Activated CD4-positive, alpha-beta T cell treated with anti-CD3 and anti-CD28 coated beads, Interleukin-2, amount 50 U/mL, for 24 hours (primary cell): ENCODE measurements at places on chromosomes 1 and 21.

GRCh38 chr1:60764489-60764888, 317.9 kb upstream of the NFIA start:
- DNase-seq = no peak

DNA sequence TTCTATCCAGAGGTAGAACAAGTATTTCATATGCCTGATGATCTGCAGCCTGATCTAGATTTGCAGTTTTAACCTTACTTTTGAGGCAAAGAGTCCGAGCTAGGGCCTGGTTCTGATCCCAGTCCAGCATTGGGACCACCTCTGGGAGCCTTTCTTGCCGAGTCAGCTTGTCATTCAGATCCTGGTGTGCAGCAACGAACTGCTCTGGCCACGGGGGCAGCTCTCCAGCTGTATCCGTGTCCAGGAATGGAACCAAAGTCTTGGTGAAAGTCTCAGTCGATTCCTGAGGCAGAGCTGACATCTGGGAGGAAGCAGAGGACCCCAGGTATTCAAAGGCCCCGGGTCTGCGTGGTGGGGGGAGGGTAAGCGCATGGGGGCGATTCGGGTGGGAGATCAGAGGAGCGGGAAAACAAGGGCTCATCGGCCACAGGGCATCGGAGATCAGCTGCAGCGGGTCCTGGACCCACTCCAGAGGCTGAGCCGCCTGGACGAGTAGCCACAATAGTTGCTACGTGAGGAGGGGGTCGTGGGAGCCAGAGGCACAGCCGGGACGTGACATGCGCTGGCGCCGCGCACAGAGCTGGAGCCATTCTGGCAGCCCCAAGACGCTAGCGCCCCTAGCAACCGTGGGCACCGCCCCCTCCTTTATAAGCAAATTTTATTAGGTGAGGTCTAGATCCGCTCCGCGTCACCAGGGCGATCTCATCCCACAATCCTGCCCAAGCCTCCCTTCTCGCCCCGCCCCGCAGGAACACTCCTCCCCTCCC, 32.4 kb upstream of the BSDC1 start:
- DNase-seq = no peak

DNA sequence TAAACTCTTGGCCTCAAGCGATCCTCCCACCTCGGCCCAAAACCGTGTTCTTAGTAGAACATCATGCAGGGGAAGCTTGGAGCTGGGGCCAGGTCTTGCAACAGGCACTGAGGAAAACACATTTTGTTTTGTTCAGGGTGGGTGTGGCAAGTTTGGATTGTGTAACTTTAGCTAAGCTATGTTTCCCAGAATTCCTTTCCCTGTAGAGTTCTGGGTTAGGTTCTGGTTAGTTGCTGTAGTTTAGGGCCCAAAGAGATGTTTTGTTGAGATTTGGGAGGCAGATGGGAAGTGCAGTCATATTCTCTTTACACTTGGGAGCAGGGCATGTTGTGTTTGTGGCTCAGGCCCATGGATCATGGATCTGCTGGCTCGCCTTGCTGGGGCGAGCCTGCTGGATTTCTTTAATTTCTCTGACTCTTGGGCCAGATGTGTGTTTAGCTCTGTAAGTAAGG, 24.0 kb downstream of the PLA2G5 start:
- no peak for DNase-seq

DNA sequence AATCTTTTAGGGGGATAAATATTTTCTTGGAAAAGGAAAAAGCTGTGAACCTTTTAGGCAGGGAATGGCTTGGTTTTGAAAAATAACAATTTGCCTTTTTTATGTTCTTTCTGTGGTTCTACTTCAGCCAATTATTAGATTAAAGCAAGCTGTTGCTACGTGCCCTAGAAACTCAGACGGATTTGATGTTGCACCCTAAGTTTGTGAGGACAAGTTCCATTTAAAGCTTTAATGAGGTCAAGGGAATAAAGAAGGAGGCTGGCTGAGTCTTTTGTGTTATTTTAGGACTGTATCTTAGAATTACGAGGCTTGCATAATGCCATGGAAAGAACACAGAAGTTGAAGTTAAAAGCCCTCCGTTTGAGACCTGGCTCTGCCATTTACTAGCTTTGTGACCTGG, 216.9 kb downstream of the NUF2 start:
- DNase-seq = no peak

DNA sequence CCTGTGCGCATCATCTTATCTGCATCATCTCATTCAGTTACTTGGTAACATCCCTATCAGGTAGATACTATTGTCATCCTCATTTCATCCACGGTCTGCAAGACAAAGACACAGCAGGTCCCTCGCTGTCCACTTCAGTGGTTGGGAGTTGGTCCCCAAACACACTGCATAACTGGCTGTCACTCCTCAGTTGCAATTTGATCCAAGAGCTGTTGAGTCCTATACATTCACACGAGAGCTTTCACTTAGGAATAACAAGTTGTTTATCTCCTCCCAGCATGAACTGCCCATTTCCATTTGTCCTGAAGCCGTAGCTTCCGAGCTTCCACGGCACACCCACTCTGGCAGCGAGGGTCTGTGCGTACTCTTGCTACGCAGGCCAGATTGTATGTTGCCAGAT, 472.0 kb downstream of the CAMTA1 start:
- DNase-seq = no peak

GRCh38 chr1:84753516-84754385, 63.5 kb upstream of the SSX2IP start:
- peak; percentile 62 for DNase-seq
